ENCODE measurements at places on chromosomes 2 and 18.

- DNase-seq, result no peak
These were observed 50.7 kb downstream of the CIB4 start for GRCh38 chr2:26590508-26590907.

GRCh38 chr18:41761333-41762018 is 193.6 kb upstream of the PIK3C3 start:
- DNase-seq, result no peak

GRCh38 chr2:234422981-234423431 is 73.9 kb downstream of the ARL4C start:
- no peak for DNase-seq

- peak; percentile 54 for DNase-seq
These were observed 999 bp downstream of the INSIG2 start for GRCh38 chr2:118089139-118089800.

GRCh38 chr18:49988733-49989132 is 175.4 kb upstream of the ACAA2 start:
- DNase-seq, result no peak

DNA sequence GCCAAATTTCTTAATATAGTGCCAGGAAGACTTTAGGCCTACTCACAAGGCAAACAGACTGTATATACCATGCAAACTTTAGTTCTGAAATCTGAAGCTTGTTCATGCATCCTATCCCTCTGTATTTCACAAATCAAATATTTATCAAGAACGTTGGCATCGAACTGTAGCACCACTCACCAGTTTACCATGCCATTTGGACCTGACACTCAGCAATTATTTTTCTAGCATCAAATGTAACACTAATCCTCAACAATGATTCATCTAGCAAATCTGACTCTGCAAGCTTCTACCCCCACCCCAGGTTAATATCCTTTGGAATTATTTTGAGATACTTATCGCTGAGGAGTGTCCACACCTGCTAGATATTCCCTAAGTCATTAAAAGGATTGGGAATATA is 1506.6 kb downstream of the LRP1B start:
- no peak for DNase-seq

- no peak for DNase-seq
These were observed 6.8 kb upstream of the TAF1B start for GRCh38 chr2:9836517-9836916.

DNA sequence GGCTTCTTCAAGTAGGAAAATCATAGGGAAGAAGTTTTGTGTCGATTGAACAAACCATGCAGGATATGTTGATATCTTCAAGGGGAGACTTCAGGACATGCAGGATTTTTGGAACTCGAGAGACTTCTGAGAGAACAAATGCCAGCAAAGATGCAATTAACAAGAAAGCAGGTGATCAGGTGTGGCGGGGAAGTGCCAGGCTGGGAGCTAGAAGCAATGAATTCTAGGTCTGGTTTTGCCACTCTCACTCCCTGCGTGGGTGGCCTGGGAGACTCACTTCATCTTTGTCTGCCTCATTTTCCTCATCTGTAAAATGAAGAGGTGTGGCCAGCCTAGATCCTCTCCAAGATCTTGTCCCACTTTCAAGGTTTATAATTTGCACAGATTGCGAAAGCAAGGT is 3.1 kb downstream of the SERPINB5 start:
- no peak for DNase-seq

DNA sequence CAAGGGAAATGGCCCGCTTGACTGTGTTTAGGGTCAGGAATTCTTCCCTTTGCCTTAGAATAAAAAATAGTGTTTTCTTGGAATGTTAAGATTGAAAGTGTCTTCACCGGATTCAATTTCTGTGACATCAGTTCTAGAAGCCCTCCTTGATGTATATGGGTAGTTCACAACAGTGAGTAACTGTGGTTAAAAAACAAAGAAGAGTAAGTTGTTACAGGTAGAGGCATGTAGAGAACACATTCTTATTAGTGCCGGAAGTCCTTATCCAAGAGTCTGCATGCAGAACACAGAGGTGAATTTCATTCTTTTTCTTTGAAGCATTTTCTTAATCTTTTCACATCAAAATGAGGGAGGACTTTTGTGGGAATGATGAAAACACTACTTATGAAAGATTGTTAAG is 105.5 kb downstream of the FMNL2 start:
- no peak for DNase-seq

DNA sequence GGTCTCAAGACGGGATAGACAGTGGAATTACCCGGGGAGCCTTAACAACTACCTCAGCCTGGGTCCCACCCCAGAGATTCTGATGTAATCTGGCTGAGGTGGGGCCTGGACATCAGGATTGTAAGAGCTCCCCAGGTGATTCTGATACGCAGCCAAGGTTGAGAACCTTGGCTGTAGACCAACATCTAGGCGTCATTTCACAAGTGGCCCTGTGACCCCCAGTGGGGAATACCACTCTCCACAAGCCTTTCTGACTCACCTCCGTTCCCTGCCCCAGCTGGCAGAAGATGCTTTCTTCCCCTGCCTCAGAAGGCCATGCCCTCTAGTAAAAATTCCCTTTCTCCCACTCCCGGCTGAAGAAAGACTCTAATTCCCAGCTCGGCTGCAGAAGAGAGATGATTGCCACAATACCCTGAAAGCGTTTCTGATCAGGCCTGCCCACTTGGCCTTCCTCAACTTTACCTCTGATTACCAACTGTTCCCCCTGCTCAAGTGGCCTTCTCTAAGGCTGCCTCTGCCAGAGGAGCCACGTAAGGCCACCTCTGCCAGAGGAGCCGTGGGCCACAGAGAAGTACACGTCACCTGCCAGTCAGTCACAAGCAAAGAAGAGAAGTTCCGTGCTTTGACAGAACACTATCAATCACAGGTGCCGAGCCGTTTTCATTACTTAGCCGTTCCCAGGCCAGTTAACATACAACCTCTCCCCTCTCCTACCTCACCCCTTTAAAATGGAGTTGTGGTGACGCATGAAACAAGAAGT is 116.8 kb upstream of the PKDCC start:
- no peak for DNase-seq

DNA sequence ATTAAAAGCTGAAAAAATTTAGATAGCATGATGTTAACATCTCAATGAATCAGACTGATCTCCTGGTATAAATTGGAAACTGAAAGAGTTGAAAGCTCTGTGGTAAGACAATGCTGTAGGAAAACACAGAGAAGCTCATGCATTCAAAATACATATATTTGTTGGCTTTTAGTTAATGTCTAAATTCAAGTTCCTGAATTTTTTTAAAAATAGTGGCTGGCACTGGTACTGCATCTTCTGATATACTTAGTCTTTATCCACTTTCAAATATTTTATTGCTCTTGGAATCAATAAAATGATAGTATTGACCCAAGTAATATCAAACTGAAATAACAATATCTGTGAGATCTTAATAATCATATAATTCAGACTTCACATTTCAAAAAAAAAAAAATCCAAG is 151.4 kb upstream of the FIGN start:
- no peak for DNase-seq

DNA sequence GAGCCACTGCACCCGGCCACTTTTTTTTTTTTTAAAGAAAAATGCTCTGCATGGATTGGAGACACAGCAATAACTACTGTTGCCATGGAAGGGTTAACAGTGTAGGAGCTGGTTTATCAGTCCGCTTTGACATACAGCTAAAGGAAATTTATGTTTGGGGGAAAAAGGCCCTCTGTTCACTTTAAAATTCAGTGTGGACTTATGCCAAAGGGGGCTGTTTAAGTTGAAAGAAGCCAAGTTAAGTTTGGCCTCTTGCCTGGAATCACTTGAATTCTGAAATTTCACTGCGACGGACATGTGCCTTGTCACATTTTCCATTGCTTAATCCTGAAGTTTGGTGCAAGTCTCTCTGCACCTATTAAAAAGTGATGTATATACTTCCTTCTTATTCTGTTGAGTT is 3.1 kb downstream of the KCNE4 start:
- no peak for DNase-seq

Data from hematopoietic multipotent progenitor cell treated with erythropoietin and hydrocortisone succinate and interleukin-3 and kit ligand, for 8 days (in vitro differentiated cells).